ENCODE measurements at places on chromosomes 5 and 9. TPM values are rescaled to one million over a fixed set of nuclear protein-coding genes. Genes with fewer than 3 reads are reported as not detected.

The ARL10 gene
- 29.5 TPM for total RNA-seq

The SPATA31E1 gene
- not detected for total RNA-seq

The PDE6A gene
- total RNA-seq = not detected

GRCh38 chr5:173909199-173909598 is 21.1 kb downstream of the CPEB4 start:
- H3K27ac ChIP-seq = no peak overlapping the region
- no peaks in the 10 kb centered on the region for H3K27me3 ChIP-seq
- no peak overlapping the region for H3K4me3 ChIP-seq
- no peak for DNase-seq
- no peaks in the 10 kb centered on the region for H3K4me1 ChIP-seq
- peaks cover 2% of the 10 kb centered on the region for H3K36me3 ChIP-seq

DNA sequence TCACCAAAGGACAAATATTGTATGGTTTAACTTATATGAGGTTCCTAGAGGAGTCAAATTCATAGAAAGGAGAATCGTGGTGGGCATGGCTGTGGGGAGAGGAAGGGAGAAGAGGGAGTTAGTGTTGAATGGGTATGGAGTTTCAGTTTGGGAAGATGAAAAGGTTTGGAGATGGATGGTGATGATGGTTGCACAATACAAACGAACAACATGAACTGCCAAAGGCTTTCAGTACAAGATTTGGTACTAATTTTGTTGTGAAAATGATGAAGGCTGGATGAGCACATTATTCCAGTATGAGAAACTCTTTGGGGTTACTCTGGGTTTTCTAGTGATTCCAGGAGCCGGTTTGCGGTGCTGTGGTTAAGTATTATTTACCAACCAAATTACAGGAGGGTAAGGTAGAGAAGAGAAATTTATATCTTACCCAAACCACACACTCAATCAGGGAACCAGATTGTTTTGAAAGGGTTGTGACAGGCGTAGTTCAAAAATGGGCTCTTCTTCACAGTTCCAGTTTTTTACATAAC is 112.0 kb upstream of the TBC1D2 start:
- H3K4me1 ChIP-seq = no peaks in the 10 kb centered on the region
- H3K36me3 ChIP-seq = no peaks in the 10 kb centered on the region
- DNase-seq = no peak
- no peak overlapping the region for H3K27ac ChIP-seq
- no peak overlapping the region for H3K4me3 ChIP-seq

DNA sequence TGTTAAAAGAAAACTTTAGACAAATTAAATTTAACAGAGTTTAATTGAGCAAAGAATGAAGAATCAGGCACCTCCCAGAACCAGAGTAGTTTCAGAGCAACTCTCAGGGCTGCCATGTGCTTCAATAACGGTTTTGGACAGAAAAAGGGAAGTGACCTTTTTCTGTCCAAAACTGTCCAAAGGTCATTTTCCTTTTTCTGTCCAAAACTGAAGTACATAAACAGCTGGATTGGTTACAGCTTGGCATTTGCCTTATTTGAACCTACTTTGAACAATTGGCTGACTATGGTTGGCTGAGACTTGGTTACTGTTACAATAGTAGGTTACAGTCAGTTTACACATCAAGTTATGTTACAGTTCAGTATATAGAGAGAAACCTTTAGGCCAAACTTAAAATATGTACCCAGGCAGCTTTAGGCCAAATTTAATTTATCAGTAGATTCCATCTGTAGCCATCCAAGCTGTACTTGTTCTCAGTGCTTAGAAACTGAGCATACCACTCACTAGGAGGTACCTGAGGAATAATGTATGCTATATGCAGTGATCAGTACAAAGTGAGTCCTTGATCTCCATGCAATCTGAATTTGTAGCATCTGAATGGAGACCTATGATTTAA is 44.0 kb downstream of the C9orf85 start:
- H3K4me1 ChIP-seq = no peaks in the 10 kb centered on the region
- H3K4me3 ChIP-seq = no peak overlapping the region
- no peak overlapping the region for H3K27ac ChIP-seq
- peaks cover 6% of the 10 kb centered on the region for H3K36me3 ChIP-seq

GRCh38 chr9:81564632-81565031 is 124.7 kb downstream of the TLE1 start:
- no peak for DNase-seq
- peaks cover 4% of the 10 kb centered on the region for H3K27me3 ChIP-seq
- H3K36me3 ChIP-seq = no peaks in the 10 kb centered on the region
- peaks cover 18% of the 10 kb centered on the region for H3K4me1 ChIP-seq

Data from progenitor cell of endocrine pancreas (in vitro differentiated cells).